ENCODE measurements at places on chromosomes 11 and 22.

- DNase-seq = no peak
Observed at GRCh38 chr11:34788642-34789041, 127.5 kb downstream of the APIP start.

- DNase-seq = no peak
Observed at GRCh38 chr22:19057999-19058491, 64.2 kb downstream of the DGCR2 start.

GRCh38 chr22:32265882-32266767 lies 11.0 kb upstream of the SLC5A4 start:
- DNase-seq = peak; percentile 42

DNA sequence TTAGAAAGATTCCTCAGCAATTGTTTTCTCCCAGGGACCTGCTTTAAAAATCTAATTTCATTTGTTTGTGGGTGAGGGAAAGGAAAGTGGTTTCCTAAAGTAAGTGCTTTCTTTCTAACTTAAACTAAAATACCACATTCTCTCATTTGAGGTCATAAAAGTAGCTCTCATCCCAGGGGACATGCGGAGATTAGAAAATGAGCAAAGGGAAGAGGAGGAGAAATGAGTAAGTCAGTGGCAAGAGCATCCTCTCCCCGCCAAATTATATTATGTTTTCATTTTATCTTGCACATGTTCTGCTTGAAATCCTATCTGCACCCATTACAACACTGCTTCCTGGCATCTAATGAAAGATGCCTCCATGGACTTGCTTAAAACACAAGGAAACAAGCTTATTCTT lies 191.4 kb downstream of the ARHGAP42 start:
- DNase-seq = peak; percentile 74

GRCh38 chr22:48825802-48826520 lies 1001.7 kb downstream of the BRD1 start:
- no peak for DNase-seq

DNA sequence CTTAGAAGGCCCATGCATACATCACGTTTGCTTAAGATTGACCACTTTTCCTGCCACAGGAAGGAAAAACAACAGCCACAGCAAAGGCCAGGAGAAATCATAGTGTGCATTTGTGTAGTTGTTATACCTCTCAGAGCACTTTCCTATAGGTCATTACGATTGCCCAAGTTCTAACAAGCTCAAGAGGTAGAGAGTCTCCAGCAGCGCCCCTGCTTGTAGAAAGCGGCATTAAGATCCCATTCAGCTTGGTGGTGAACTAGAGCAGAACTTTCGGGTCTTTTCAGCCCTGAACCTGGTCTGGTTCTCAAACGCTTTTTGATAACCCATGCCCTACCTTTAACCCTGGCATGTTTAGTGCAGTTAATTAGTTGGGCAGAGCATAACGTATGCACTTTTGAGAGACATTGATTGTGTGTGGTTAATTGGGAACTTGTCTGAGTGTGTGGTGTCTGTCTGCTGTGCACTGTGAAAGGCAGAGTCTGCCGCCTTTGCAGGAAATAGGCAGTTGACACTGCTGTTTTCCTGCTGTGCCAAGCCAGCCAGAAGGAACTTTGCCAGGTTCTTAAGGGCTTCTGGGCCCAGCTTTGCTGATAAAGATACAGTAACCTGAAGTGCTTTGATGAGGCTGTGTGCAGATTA lies 109.9 kb upstream of the CLMP start:
- DNase-seq = no peak

- DNase-seq = no peak
Observed at GRCh38 chr11:115552151-115552772, 48.0 kb upstream of the CADM1 start.

DNA sequence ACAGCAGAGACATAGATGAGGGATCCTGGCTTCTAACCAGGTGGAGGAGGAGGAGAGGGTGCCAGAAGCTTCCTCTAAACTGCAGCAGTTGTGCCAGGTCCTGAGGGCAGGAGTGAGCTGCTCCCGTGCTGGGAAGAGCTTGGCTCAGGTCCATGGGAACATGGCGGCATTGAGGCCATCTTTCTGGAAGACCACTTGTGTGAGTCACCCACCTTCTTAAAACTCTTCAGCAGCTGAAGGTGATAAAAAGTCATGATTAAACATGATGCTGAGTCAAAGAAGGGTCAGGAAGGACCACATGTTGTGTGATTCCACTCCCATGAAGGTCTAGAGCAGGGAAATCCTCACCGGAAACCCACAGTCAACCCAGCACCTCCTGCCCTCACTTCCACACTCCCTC lies 35.1 kb downstream of the LINC01488 start:
- no peak for DNase-seq

GRCh38 chr22:46079861-46080821 lies 70.2 kb upstream of the PPARA start:
- no peak for DNase-seq

GRCh38 chr11:86208572-86208971 lies 36.0 kb upstream of the EED start:
- no peak for DNase-seq

DNA sequence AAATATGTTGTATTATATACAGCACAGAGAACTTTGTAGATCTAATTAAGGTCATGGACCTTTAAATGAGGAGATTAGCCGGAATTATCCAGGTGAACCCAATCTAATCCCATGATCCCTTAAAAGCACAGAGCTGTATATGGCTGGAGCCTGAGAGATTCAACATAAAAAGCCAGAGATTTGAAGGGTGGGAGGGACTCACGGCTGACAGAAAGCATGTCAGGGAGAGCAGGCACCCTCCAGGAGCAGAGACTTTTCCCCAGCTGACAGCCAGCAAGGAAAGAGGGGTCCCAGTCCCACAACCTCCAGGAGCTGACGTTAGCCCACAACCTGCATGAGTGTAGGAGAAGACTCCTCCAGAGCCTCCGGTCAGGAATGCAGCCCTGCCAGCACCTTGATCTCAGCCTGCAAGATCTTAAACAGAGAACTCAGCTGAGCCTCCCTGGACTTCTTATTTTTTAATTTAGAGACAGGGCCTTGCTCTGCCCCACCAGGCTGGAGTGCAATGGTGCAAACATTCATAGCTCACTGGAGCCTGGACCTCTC lies 20.0 kb upstream of the ADA2 start:
- DNase-seq = no peak

DNA sequence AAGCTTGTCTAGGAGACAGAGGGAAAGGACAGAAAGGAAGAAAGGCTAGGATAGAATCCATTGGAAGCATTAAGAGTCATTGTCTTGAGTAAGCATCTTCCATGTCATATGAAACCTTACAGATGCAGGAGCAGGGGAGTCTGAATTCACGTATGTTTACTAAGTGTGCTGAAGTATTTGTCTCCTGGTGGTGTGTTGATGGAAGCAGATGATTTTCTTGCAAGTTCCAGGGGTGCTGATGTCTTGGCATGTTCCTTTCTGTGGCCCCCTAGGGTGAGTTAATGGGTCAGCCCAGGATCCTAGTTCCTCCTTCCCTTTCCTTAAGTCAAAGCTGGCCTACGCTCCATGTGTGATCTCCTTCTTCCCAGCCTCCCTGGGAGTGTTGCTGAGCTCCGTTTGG lies 110.2 kb downstream of the TEAD1 start:
- no peak for DNase-seq

DNA sequence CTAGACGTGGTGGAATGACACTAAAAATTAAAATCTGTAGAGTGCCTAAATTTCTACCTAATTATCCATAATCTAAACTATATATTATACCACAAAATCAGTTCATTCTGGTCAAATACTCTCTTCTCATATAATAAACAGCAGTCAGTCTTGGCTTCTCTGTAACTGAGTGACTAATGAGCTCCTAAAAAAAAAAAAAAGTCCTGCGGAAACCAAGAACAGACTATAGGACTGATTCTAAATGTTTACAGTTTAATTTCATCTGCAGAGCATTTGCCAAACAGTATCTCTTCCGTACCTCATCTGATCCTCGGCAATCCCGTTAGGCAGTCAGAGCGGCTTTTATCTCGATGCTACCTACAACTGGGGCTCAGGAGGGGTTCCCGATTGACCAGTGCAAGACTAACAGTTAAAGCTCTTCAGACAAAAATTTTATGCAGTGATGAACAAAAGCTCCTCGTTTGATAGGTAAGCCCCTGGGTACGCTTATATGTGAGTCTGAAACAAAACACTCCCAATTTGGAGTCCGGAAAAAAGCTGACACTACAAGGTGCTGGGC lies 686 bp downstream of the KIF18A start:
- DNase-seq = no peak

DNA sequence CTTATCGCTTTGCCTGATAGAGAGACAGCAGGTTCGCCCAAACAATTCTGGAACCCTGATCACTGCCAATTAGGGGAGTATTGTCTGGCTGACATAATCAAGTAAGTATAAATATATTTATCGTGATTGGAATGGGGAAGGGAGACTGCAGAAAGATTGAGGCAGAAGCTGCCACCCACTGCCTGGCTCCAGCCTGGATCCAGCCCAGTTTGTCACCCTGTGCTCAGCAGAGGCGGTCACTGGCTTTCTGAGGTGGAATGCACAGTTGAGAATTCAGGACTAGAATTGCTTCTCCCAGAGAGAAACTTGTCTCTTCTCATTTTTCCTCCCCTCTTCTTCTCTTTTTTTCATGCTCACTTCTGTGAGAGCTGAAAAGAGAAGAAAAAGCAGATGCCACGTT lies 25.9 kb downstream of the GRAP2 start:
- DNase-seq = no peak

GRCh38 chr11:123174196-123175183 lies 20.6 kb downstream of the CLMP start:
- peak; percentile 97 for DNase-seq

DNA sequence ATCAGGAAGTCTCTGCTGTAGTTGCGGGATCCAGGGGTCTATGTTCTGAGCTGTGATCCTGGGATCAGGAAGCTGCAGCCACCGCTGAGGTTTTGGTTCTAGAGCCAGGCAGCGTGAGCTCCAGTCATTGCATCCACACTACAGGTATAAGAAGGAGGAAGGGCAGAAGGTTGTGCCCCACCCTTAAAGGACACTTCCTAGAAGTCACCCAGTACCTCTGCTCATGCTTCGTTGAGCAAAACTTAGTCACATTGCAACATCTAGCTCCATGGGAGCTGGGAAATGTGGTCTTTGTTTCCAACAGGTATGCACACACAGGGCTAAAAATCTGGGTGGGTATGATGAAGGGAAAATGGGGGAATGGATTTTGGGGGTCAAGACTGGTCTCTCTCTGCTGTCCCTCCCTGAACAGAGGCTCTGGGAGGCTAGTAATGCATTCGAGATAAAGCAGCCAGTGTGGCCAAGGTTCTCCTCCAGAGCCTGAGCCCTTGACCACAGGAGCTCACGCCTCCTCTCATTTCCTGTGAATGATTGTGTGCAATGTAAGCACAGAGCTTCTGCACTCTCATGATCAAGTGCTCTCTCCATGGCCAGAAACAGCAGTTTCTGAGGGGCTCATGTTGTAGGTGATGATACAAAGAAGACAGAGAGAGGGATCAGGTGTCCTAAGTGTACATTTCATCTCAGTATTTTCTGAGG lies 86.8 kb upstream of the OR4B1 start:
- DNase-seq = no peak

GRCh38 chr11:121672630-121673487 lies 220.1 kb upstream of the SORL1-AS1 start:
- DNase-seq = no peak

GRCh38 chr22:19203834-19204233 lies 25.3 kb upstream of the SLC25A1 start:
- no peak for DNase-seq

- no peak for DNase-seq
Observed at GRCh38 chr11:33094157-33094556, 54.8 kb downstream of the TCP11L1 start.

DNA sequence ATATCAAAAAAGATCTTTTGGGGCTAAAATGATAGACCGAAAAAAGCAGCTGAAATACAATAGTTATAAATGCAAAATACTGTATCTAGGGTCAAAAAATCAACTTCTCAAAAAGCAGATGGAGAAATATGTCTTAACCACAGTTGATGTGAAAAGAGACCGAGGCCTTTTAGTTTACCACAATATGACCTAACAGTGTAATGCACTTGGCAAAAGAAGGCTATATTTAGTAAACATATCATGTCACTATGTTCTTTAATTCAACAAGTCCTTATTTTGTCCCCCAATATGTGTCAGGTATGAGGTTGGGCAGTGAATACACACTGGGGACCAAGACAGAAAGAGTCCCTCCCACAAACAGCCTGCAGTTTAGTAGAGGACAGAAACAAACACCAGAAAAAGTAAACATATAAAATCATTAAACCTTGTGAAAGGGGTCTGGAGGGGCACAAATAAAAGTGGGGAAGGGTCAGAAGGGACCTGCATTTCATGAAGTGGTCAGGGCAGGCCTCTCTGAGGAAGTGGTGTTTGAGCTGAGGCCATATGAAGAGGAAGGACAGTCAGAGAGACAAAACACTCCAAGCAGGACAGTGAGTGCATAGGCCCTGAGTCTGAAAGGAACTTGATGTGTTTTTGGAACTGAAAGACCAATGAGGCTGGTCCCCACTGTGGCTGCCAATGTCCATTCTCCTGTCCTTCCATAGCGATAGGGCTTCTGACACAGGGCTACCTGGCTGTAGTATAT lies 53.4 kb downstream of the LIF start:
- DNase-seq = no peak

- DNase-seq = no peak
Observed at GRCh38 chr11:44939673-44940395, 10.8 kb downstream of the TP53I11 start.

DNA sequence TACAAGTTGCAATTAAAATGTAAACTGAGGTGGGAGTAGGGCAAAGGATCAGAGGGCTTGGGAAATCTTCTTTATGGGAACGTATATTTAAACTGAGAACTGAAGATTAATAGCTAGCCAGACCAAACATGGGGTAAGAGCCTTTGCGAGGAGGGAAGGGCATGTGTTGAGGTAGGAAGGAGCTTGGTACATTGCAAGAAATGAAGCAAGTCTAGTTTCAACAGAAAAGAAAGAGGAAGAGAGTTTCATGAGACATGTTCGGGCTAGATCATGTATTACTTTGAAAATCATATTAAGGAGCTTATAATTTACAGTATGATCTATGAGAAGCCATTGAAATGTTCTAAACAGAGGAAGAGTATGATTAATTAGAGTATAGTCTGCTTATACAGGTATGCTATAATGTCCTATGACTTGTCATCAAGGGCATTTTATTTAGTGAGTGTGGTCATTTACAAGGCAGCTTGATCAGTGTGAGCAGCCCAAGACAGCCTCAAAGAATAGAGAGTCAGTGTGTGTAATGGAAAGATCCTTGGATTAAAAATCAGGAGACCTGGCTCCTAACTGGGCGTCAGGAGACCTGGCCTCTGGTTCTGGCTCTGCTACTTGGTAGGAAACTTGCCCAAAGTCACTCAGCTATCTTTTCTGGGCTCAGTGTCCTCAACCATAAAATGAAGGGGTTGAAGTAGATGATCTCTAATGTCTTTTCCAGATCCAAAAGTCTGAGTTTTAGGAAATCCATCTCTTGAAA lies 10.9 kb downstream of the GAS2 start:
- no peak for DNase-seq
